NCI-H1930 (cell line): ENCODE measurements at places on chromosomes 6 and 20.

- DNase-seq = no peak
These were observed 40.7 kb upstream of the BMP2 start for GRCh38 chr20:6726761-6727160.

GRCh38 chr6:31378721-31379103 lies 21.7 kb upstream of the HLA-B start:
- no peak for DNase-seq

DNA sequence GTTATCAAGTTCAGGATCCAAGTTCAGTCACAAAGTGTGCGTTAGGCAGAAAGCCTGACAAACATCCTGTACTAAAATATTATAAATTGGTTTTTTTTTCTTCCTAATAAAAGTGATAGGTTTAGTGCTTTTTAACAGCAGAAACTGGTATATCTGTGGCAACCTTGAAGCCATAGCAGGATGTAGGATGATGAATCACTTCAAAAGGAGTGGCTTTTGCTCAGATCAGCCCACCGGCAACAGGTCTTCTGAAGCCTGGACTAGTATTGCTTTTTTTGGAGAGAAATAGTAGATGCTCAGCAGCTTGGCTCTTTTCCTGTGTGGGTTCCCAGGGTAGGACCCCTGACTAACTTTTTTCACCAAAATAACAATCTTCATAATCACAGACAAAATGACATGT lies 190.8 kb downstream of the EPM2A start:
- DNase-seq = no peak

DNA sequence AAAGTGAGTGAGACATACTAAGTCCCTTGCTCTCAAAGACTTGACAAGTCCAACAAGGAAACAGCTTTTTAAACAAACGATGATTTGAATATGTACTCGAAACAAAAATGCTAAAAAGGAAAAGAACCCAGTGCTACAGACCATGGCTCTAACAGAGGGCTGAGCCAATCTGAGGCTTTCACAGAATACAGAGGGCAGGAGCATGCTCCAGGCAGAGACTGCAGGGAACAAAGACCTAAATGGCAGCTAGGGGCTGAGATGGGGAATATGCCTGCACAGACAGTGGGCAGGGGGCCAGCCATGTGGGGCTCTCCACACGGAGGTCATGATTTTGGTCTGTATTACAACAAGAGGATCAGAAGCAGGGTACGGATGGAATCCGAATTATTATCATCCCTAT lies 31.1 kb upstream of the C6orf118 start:
- no peak for DNase-seq

DNA sequence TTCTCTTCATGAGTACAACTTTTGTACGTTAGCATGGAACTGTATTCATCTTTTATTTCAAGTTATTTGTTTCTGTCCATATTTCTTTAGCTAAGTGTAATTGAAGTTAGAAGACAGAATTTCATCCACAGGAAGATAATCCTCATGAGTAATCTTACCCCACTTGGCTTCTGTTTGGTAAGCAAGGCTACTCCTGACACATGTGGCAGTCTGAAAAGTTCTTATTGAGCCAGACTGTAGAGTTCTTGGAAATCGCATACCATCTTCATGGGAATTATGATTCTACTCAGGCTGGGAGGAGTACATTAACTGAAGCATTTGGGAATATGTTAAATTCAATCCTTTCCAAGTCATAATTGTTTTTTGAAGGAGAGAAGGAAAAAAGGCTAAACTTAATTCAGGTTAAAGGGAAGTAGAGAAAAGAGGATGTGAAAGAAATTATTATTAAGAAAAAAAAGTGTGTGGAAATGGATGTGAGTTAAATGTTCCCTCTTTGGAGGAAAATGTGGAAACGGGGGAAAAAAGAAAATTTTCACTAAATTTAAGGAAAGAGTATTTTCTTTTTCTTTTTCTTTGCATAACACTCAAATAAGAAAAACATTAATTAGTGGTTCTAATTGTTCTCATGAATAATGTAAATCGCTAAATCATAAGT lies 41.5 kb upstream of the TENT5A start:
- no peak for DNase-seq

DNA sequence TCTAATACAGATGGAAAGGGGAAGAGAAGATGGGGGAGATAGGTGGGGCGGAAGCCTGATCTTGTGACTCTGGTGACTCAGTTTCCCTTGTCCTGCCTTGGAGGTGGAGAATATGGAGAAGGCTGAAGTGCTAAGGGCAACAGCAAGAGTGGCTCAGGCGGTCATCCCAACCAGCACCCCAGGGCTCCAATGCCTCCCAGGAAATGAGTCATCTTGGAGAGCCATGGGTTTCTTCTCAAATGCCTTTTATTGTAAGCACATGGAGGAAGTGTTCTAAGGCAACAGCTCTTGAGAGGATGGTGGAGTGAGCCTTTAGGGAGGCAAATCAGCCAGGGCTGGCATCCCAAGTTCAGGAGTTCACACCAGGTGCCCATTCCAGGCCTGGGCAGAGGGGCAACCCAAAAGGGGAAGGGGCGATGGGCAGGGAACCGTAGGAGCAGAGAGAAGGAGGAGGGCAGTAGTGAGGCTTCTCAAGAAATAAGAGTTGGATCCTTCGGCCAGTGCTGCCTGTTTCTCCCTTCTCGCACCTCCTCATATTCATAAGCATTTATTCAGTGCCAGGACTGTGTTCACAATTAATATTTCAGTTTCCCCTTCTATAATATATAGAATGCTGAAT lies 13.2 kb upstream of the AHCY start:
- DNase-seq = no peak

DNA sequence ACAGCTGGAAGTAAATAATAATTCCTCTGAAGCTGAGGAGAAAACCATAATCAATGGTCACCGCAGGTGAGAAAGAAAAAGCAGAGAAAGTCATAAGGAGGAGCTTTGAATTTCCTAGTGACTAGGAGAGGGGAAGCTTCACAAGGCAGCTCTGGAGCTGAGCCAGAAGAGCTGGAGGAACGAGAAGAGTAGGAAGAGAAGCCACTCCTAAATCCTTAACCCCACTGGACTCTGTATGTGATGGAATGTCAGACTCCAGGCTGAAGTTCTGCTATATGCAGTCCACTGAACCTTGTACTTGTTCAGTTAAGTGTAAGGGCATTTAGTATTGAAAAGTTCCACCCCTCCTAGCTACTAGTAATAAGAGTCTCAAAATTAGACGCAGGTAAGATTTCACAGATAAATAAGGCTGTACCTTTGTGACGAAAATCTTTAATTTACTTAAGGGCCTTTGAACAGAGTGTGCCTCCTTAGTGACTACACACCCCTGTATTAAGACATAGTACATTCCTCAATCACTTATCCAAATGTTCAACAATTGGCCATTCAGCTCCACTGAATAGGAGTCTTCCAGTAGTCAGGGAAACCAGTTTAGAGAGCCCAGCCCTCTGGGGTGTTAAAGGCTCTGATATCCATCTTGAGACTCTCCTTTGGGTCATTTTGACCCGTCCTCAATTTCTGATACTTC lies 71.4 kb upstream of the UFL1 start:
- DNase-seq = no peak

GRCh38 chr20:51059862-51060261 lies 37.0 kb upstream of the KCNG1 start:
- DNase-seq = no peak

- no peak for DNase-seq
These were observed 66.9 kb upstream of the KCNK16 start for GRCh38 chr6:39389484-39389767.

- DNase-seq = no peak
These were observed 3.7 kb downstream of the PHACTR1 start for GRCh38 chr6:12720310-12720709.

GRCh38 chr20:32967961-32968457 lies 36.2 kb downstream of the SUN5 start:
- no peak for DNase-seq

GRCh38 chr6:105769987-105770386 lies 316.1 kb upstream of the PRDM1 start:
- DNase-seq = no peak

DNA sequence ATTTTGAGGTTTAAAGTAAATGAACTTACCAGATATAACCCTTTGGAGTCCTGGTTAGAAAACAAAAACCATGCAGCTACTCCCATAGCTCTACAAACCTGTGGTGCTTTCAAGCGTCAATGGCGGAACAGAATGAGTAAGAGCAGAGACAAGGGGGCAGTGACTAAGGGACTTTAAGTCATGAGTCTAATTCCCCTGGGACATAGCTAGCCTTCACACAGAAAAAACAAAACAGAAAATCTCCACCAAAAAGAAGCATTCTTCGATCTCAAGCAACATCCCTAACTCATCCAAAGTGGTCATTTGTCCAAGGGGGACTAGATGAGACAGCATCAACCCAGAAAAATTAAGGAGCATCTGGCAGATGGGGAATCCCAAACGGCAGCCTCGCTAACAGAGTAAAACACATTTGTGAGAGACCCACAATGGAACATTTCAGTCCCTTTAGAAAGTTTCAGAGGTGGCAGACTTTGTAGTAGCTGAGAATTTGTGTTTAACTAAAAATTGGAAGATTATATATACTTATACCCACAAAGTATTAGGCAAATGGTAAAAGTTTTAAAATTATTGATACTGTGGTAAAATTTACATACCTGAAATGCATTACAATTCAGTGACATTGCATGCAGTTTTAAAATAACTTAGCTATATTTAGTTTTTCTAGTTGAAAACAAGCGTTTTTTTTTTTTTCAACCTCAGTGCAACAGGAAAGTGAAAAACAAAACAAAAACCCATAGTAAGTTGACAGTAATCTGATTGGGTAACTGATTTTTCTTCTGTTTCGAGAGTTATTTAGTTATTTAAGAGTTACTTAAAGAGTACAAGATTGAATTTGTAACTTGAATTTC lies 67.5 kb downstream of the KCNQ5 start:
- DNase-seq = no peak

DNA sequence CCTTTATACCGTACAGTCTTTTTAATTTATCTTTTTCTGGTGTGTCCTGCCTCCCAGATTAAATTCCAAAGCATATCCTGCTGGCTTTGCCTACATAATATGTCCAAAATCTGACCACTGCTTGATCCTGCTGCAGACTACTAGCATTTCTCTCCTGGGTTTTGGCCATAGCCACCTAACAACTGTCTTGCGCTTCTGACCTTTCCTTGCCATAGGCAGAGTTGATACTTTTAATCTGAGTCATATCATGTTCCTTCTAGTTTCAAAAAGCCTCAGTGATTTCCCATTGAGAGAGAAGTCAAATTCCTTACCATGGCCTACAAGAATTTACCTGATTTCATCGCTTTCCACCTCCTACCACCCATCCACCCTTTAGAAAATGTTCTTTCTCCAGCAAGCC lies 104.8 kb downstream of the BCKDHB start:
- no peak for DNase-seq

DNA sequence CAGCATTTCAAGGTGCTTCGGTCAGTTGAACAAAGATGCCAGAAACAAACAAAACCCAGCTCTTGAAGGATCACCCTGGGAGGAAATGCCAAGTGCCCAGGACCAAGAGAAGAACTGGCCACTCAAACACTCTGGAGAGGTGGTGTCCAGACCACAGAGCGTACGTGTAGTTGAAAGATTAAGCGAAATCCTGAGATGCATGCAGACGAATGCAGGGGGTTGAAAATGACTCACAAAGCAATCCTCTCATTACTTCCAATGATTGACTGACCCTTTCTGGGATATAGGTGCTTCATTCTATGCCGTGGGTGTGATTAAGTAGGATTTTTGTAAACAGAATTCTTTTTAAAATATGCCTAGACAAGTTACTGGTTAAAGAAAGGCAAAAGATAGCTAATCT lies 71.5 kb upstream of the ATXN1 start:
- DNase-seq = no peak

GRCh38 chr20:48695255-48695654 lies 132.5 kb downstream of the PREX1 start:
- no peak for DNase-seq

DNA sequence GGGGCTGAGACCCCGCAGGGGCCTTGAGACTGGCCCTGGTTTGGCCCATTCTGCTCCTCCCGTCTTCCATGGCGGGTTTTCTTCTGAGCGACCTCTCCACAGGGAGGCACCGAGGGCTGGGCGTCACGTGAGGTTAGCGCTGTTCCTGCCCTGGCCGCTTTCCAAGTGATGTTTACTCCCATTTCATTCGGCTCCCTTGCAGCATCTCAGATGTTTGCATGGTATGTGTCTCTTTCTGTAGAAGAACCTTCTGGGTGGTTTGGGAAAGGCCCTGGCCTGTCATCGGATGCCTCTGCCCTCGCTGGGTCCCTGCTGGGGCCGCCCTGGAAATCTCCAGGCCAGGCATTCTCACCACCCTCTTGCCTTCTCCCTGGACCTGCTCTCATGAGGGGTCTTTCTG lies 17.3 kb downstream of the RAMACL start:
- no peak for DNase-seq

DNA sequence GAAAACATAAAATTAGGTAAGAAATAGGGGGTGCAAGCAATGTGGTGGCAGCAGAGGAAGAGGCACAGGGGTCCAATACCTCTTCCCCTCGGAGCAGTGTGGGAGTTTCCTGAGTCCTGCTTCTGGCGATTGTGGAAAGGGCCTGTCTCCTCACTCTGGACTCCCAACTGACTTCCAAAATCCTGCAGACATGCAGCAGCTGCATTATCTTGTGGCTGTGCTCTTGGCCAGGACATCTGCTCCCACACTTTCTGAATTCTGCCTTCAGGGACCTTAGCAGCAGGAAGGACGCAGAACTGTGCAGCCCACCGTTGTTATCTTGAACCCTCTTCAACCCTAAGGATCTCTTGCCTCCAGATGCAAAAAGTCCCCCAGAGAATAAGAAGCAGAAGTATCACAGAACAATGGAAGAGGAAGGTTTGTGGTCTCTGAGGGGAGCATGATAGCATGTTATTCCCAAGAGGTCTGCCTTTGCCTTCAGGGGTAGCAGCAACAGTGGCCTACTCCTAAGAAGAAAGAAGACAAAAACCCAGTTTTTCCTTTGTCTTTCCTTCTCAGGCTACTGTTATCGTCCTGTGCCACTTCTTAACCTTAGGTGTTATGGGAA lies 102.5 kb upstream of the EMILIN3 start:
- DNase-seq = no peak

GRCh38 chr6:150765067-150765764 lies 100.3 kb upstream of the MTHFD1L start:
- no peak for DNase-seq

DNA sequence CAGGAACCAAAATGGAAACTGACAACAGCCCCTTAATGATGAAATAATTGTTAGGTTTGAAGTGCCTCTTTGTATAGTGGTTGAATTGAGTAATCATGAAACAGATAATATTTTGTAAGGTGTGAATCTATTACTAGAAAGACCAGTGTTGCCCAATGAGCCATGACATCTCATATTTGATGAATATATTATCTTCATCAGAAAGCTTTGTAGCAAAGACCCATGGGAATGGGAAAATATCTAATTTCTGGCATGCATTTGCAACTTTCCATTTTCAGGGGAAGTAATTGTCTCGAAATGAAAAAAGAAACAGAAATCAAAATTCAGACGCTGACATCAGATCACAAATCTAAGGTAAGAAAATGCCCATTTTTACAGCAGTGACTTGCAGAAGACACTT lies 57.3 kb upstream of the LAMP5 start:
- DNase-seq = no peak

- DNase-seq = no peak
These were observed 72.7 kb downstream of the FAXC start for GRCh38 chr6:99276747-99277146.

GRCh38 chr6:27836141-27836782 lies 75.9 kb downstream of the OR2B2 start:
- no peak for DNase-seq
